ENCODE measurements at places on chromosomes 2 and 18. TPM values are rescaled to one million over a fixed set of nuclear protein-coding genes. Genes with fewer than 3 reads are reported as not detected.

DNA sequence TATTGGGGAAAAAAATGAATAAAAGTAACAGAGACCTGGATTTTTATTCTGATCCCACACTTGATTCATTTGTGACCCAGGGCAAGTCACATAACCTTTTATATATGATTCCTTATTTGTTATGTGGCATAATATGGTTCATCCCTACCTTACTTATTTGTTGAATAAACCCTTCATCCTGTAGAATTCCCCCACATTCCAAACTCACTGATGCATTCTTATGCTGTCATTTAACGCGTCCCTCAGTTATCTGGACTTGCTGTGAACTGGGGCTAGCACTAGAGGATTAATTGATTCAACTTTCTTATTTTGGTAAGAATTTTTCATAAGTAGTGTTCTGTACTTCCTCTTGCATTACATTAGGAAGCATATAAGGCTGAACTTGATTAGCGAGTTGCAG lies 384.7 kb upstream of the RAB12 start:
- no peak overlapping the region for H3K27ac ChIP-seq
- H3K27me3 ChIP-seq = no peaks in the 10 kb centered on the region
- H3K36me3 ChIP-seq = no peaks in the 10 kb centered on the region

DNA sequence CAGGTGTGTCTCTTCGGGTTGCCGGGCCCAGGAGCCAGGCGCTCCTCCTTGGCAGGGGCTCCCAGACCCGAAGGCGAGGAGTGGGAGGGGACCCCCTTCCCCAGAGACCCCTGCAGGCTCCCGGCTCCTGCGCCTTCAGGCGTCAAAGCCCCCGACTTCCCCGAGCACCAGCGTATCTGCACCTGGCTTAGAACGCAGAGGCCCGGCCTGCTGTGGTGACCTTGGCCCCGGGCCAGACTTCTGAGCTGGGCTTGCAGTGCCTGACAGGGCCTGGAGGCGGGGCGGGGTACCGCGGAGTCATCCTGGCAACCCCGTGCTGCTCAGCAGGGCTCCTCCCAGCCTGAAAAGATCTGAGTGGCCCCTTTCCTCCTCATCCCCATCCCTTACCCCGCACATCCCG lies 27.0 kb downstream of the SKA1 start:
- no peak overlapping the region for H3K4me3 ChIP-seq
- no peaks in the 10 kb centered on the region for H3K36me3 ChIP-seq
- peaks cover 3% of the 10 kb centered on the region for H3K4me1 ChIP-seq
- DNase-seq = peak; percentile 17
- H3K27me3 ChIP-seq = peaks cover 48% of the 10 kb centered on the region
- no peak overlapping the region for H3K27ac ChIP-seq

DNA sequence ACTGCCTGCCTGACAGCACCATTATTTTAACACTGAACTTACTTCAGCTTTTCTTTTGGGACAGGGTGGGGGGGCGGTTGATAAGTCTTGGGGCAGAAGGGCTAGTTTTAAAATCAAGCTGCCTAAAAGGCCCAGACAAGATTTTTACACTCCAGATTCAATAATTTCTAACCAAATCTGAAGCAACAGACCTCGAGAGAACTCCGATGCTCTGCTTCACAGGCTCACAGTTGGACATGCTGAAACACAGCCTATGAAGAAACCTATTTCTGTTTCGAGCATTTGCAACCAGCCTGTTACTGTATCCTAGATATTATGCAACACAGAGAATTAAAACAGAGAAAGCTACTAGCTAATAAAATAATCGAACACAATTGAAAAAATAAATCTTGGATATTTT lies 1.3 kb upstream of the MYT1L start:
- DNase-seq = no peak
- H3K27ac ChIP-seq = no peak overlapping the region
- no peaks in the 10 kb centered on the region for H3K4me1 ChIP-seq
- no peaks in the 10 kb centered on the region for H3K36me3 ChIP-seq
- H3K4me3 ChIP-seq = no peak overlapping the region
- no peaks in the 10 kb centered on the region for H3K27me3 ChIP-seq

DNA sequence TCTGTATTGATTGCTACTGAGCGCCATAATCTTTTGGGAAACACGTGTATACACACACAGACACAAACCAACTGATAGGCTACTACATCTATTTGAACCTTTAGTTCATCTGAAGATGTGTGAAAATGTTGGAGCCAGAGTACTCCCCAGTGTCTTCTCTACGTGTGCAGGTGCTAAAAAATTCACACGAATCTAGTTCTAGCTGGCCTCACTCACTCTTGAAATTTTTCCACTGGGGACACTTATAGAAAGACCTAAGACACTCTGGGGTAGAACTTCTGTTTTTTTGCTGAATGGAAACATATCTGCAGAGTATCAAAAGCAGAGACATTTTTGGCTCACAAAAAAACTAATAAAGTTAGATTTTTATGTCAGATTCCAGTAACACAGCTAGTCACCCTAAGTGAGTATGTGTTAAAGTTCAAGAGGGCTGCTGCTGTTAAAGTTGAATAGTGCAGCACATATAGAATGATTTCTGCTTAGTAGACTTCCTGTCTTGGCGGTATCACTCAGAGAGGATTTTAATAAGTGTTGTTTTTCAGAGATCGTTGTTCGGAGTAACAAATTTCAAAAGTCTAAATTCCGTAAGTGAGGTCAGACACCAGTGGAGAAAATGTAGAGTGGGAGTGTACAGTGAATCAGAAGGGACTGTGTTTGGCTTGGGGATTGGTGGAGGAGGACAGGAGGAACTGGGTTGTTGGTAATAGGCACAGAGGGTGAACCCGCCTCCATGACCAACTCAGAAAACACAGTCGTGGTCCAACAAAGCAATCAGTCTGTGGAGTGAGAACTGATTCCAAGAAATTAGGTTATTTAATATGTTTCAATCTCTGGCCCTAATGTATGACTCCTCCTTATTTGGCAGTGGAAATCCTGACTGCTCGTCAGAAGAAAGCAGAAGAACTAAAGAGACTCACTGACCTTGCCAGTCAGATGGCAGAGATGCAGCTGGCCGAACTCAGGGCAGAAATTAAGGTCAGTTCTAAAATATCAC lies 43.1 kb downstream of the KCTD18 start:
- peak overlapping the region; percentile 58 for H3K4me3 ChIP-seq
- H3K4me1 ChIP-seq = peaks cover 66% of the 10 kb centered on the region
- H3K27ac ChIP-seq = peak overlapping the region; percentile 85
- H3K27me3 ChIP-seq = no peaks in the 10 kb centered on the region

DNA sequence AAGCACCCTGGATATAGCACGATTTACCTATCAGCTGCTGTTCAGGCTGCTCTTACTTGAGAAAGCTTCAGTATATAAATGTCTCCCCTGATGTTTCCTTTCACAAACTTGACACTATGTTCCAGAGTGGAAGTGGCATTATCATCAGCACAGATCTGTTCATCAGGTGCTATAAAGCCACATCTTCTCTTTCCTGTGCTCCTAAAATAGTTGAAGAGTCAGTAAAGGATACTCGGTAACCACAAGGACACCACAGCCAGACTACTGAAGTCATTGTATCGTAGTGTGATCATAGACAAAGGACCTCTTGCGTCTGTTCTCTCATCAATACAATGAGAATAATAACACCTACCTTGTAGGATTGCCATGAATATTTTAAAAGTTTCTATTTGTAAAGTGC lies 841.0 kb upstream of the CELF4 start:
- H3K4me1 ChIP-seq = no peaks in the 10 kb centered on the region
- DNase-seq = no peak
- no peak overlapping the region for H3K4me3 ChIP-seq

DNA sequence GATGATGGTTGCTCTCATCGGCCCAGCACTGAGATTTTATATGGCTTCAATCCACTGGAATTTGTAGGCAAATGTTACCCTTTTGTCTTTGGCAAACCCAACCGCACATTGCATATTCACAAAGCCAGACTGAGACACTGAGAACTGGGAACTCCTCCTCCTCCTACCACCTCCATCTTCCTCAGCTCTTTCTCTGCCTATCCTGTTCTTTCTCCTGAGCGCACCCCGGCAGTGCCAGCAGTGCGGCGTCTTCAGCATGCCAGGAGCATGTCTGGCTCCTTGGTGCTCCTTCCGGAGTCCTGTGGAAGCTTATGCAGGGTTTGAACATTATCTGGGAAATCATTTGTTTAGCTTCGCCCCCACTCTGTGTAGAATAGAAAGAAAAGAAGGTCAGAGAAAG lies 50.8 kb downstream of the TRIB2 start:
- H3K4me1 ChIP-seq = no peaks in the 10 kb centered on the region
- no peak overlapping the region for H3K27ac ChIP-seq
- no peak overlapping the region for H3K4me3 ChIP-seq
- DNase-seq = no peak
- no peaks in the 10 kb centered on the region for H3K36me3 ChIP-seq
- H3K27me3 ChIP-seq = peaks cover 11% of the 10 kb centered on the region

DNA sequence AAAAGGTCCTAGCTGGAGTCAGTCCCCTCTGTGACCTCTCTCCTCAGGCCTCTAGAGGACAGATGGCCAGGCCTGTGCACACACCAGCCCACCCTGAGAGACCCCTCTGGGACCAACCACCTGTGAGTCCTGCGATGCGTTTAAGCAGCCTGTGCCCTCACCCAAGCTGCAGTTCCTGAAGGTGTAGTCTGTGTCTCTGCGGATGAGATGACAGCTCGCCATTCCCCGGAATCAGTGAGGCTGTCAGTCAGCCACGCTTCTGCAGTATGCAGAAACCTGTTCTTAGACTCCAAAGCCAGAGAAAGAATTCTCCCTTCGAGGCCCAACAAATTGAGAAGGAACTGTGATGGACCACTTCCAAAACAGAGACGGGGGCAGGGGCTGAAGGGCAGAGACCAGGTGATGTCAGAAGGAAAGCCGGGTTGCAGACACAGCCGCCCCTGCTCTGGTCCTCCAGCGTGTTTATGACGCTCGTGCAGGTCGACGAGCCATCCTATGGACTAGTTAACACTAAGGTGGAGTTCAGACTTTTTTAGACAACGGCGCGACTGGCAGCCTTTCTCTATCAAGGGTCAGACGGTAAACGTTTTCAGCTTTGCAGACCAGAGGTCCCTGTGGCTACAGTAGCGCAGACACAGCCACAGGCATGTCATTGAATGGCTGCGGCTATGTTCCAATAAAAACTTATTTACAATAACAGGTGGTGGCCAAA lies 10.2 kb downstream of the MTERF4 start:
- peaks cover 40% of the 10 kb centered on the region for H3K4me1 ChIP-seq
- peaks cover 64% of the 10 kb centered on the region for H3K36me3 ChIP-seq
- peak; percentile 4 for DNase-seq
- no peak overlapping the region for H3K4me3 ChIP-seq
- no peaks in the 10 kb centered on the region for H3K27me3 ChIP-seq

- H3K4me3 ChIP-seq = no peak overlapping the region
- H3K36me3 ChIP-seq = no peaks in the 10 kb centered on the region
- H3K27me3 ChIP-seq = no peaks in the 10 kb centered on the region
- DNase-seq = no peak
- peaks cover 4% of the 10 kb centered on the region for H3K4me1 ChIP-seq
These were observed 451.4 kb downstream of the EIPR1 start for GRCh38 chr2:2926009-2926857.

GRCh38 chr2:108236676-108237335 lies 3.0 kb upstream of the SULT1C3 start:
- H3K4me1 ChIP-seq = no peaks in the 10 kb centered on the region
- no peaks in the 10 kb centered on the region for H3K36me3 ChIP-seq
- peaks cover 5% of the 10 kb centered on the region for H3K27me3 ChIP-seq
- DNase-seq = no peak

DNA sequence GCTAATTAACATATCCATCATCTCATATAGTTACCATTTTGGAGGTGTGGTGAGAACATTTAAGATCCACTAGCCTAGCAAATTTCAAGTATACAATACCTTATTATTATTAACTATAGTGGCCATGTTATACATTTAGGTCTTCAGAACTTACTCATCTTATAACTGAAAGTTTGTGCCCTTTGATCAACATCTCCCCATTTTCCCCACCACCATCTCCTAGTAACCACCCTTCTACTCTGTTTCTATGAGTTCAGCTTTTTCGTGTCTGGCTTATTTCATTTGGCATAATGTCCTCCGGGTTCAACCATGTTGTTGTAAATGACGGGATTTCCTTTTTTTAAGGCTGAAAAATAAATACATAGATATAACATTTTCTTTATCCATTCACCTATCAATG lies 15.9 kb downstream of the NEURL3 start:
- H3K4me1 ChIP-seq = peaks cover 54% of the 10 kb centered on the region
- H3K27me3 ChIP-seq = no peaks in the 10 kb centered on the region
- H3K36me3 ChIP-seq = peaks cover 9% of the 10 kb centered on the region
- H3K27ac ChIP-seq = no peak overlapping the region

MAP2 gene
- total RNA-seq = 0.07 TPM

All from activated CD4-positive, alpha-beta memory T cell treated with anti-CD3 and anti-CD28 coated beads for 36 hours (primary cell).